Renal cortex interstitium (tissue), 15 donors: ENCODE measurements at places on chromosomes 4 and X.

- DNase-seq = no peak
Measured at GRCh38 chr4:67468830-67469229, 76.5 kb downstream of the CENPC start.

- no peak for DNase-seq
Measured at GRCh38 chrX:153779891-153780677, 757 bp upstream of the SRPK3 start.

- no peak for DNase-seq
Measured at GRCh38 chr4:69860052-69860451, at the start of gene SULT1E1. TSS of gene SULT1E1 (minus strand) at chr4:69860145. CDS start at chr4:69857644, 2,501 bp downstream.

- DNase-seq = no peak
Measured at GRCh38 chr4:139331185-139331584, 28.9 kb upstream of the NDUFC1 start.

DNA sequence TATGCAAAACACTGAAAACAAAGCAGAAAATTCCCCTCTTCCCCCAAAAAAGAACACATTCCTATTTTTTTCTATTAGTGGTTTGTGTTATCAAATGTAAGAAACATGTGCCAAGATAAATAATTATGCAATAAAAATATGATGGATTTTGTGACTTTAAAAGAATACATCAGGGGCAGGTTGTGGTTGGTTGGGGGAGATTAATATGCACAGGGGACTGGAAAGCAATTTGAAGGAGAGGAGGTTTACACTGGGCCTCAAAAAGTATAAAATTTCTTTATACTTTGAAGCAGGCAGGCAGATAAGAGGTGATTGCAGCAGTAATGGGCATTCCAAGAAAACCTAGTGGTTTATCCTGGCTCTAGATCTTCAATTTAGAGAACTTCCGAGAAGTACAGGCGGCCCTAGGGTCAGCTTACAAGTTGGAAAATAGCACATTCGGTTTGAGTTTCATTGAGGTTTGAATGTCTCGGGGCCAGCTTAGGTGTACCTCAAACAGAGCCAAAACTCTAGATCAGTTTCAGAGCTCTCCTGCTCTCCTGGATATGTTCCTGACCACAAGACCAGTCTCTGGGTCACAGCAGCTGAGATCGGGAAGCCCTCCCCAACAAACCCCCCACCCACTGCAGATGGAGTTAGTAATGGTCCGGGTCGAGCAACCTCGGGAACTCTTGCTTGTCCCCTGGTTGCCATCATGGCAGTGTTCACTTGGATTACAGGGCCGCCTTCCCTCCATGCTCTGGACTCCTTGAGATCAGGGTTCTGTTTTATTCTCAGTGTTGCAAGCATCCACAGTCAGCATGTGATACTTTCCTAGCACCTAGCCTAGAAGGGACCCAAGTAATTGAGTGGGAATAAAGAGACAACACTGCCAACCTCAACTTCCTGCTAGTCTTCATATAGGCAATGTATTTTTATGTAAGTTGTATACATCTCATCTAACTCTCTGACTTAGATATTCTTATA lies 112.1 kb upstream of the DDIT4L start:
- no peak for DNase-seq

GRCh38 chr4:100422894-100423293 lies 94.9 kb downstream of the EMCN start:
- no peak for DNase-seq

GRCh38 chrX:93741811-93742210 lies 67.8 kb downstream of the FAM133A start:
- DNase-seq = no peak

DNA sequence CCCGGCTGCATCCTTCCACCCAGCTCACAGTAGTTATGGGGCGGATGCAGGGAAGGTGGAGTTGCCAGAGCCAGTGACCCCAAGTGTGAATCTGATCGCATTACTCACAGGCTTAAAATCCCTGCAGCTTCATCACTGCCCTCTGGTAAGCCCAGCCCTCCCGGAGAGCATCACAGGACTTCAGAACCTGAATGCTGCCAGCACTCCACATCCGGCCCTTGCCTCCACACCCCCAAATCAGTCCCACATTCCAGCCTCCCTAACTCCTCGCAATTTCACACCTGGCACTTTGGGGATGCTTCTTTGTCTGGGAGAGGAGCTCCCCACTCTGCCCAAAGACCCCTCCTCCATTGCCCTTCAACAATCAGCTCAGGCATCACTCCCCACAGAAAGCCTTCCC lies 15.6 kb downstream of the RASL11B start:
- DNase-seq = no peak

DNA sequence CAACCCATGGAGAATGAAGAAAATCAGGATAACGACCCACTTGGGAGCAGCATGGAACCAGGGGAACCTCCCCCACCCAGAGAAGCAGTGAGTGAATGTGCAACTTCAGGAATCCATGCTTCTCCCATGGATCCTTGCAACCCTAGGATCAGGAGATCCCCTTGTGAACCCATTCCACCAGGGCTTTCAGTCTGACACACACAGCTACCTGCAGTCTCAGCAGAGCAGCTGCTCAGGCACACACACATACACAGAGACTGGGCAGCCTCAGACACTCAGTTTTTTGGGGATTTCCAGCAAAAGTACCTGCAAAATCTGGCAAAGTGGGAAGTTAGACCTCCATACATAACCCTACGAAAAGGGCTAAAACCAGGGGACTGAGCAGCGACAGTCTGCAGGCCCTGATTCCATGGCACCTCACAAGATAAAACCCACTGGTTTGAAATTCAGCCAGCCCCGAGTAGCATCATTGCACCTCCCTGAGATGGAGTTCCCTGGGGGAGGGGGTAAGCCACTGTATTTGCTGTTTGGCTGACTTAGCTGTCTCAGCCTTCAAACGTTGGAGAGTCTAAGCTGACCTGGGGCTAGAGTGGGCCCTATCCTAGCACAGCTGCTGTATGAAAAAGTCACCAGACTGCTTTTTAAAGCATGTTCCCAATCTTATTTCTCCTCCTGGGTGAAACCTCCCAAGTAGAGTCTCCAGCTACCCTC lies 737.5 kb upstream of the NDST4 start:
- DNase-seq = no peak

DNA sequence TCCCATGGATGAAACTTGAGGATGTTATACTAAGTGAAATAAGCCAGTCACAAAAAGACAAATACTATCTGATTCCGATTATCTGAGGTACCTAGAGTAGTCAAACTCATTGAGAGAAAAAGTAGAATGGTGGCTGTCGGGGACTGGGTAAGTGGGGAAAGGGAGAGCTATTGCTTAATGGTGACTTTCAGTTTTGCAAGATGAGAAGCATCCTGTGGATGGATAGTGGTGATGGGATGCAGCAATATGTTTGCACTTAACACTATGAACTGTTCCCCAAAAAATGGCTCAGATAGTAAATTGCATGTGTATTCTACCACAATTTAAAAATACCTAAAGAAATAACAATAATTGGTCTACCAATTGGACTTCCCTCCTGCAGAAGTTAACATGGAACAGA lies 181.5 kb downstream of the SHROOM3 start:
- DNase-seq = no peak

DNA sequence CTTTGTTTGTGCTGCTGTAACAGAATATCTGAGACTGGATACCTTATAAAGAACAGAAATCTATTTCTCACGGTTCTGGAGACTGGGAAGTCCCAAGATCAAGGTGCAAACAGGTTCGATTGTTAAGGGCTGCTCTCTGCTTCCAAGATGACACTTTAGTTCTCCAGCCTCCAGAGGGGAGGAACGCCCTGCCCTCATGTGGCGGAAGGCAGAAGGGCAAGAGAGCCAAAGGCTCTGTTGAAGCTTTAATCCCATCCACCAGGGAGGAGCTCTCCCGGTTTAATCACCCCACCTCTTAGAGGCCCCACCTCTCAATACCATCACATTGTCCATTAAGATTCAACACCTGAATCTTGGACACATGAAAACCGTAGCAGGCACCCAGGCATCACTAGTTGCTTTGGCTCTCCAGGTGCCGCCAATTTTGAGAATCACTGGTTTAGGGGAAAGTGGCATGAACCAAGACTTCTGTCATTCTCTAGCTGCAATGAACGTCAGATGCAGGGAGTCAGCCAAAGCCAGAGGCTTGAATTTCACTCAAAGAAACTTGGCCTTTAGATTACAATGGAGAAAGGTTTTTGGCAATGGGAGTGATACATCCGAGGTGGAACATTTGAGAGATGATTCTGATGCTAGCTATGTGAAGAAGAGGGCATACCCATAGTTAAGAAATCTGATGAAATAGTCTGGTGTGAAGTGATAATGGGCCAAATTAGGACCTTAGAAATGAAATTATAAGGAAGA lies 15.7 kb downstream of the FHL1 start:
- DNase-seq = no peak

GRCh38 chrX:17779434-17779833 lies 42.1 kb downstream of the SCML1 start:
- no peak for DNase-seq

DNA sequence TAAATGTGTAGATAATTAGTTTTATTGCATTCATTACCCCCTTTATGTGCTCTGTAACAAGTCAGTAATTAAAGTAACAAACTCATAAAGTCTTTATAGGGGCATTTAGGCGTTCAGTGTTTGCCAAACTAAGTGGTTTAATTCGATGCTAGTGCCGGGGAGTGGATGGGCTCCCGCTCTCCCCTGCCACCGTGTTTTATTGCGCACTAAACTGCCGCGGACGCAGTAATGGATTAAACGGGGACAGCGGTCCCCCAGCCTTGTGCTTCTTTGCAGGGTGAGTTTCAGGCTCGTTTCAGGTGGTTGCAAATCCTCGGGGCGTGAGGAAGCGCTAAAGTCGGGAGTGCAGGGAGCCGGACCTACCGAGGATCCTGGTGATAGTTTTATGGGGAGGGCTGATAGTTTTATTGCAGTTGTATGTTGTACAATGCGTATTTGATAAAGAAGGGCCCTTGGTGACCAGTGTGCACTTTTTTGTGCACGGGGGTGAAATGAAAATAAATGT lies 1.6 kb upstream of the PHOX2B start:
- DNase-seq = no peak

DNA sequence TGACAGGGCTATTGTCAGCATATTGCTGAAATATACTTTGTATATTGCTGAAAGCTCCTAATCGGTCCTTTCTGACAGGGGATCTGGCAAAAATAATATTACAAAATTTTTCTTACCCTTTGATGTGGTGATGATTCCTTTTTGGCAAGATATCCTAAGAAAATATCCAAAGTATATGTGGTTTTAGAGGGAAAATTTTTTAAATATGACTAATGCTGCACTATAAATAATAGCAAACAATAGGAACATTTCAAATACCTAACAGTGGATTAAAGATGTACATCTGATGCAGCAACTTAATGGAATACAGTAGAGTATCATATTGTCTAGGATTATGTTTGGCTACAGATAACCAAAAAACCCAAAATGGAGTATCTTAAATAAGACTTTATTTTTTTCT lies 49.6 kb downstream of the RRAGB start:
- DNase-seq = no peak

DNA sequence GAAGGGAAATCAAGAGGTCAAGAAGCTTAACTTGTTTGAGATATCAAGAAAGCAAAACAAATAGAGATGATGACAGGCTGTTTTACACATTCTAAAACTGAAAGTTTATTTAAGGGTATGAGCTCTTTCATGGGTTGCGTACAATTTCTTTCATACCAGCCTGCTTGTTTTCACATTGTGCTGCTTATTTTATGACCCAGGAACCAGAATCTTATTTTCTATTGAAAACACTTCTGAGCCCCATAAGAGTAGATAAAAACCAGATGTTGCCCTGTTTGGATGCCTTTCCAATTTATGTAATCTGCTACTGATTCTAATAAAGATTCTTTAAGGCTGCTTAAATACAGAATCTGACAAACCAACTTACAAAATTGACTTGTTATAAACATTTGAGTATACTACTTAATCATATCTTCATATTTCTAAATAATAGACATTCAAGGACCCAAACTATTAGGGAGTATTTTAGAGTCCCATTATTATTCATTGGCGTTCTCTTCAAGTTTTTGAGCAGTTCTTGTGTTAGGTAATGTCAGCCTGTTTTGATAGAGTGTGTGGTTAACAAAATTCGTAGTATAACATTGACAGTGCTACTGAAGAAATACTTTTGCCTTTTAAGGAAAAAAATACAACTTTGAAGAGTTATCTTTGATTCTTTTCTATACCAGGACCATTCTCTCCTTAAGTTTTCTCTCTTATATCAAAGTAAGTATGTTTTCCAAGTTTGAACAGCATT lies 74.4 kb downstream of the PDLIM5 start:
- DNase-seq = no peak

GRCh38 chr4:140116442-140117104 lies 37.4 kb downstream of the MAML3 start:
- no peak for DNase-seq

DNA sequence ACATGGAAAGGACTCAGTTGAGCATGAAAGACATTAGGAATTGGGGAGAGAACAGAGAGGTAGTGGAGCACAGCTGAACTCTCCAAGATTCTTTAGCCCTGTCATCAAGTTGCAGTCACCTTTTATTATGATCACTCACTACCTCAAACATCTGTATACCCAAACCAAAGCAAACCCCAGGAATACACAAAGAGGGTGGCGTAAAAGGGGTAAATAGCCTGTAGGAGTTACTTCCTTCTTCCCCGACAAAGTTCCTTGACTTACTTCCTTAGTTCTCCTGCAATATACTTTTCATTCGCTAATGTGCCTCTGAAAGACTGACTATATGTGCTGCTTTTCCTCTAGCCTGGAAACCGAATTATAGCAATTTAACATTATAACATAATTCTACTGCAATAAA lies 159.9 kb downstream of the SPRY1 start:
- no peak for DNase-seq

DNA sequence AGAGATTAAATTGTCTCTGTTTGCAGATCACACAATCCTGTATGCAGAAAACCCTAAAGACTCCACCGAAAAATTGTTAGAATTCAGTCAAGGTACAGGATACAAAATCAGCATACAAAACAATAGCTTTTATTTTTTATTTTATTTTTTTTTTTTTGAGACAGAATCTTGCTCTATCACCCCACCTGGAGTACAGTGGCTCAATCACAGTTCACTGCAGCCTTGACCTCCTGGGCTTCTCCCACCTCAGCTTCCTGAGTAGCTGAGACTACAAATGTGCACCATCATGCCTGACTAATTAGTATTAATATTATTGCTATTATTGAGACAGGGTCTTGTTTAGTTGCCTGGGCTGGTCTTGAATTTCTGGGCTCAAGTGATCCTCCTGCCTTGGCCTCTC lies 8.9 kb upstream of the PLXNB3 start:
- DNase-seq = no peak

DNA sequence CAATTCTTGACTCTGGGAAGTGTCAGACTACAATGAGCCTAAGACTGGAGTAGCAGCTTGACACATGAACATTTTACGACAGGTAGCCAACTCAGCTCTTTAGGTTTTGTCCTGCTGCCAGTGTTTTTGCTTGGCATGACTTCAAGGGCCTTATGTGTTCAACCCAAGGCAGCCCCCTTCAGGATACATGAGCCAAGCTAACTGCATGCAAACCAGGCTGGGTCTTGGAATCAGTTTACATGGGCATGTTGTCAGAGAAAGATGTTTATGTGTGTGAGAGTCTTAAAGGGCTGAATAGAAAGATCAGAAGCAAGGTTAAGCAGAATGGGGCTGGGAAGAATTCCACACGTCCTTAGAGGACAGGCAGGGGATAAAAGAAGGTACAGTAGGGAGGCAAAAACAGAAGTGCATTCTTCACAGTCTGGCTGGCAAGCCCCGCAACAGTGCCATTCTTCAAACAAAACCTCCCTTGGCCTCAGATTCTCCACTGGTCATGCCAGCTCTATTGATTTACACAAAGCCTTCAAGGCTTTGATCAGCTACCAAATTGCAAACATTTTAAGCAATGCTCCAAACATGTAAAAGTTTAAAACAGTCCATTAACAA lies 97.3 kb downstream of the NKX6-1 start:
- no peak for DNase-seq

- DNase-seq = no peak
Measured at GRCh38 chrX:6568031-6568430, 33.1 kb upstream of the VCX3A start.

- DNase-seq = no peak
Measured at GRCh38 chrX:111492085-111492484, 19.4 kb upstream of the SERTM2 start.
